Activated CD4-positive, alpha-beta T cell treated with anti-CD3 and anti-CD28 coated beads for 48 hours (primary cell): ENCODE measurements at places on chromosomes 4 and X.

GRCh38 chr4:126482311-126482710 is 1150.4 kb upstream of the INTU start:
- DNase-seq, result no peak

- no peak for DNase-seq
Measured at GRCh38 chr4:166045457-166045856, 172.4 kb downstream of the TLL1 start.

- no peak for DNase-seq
Measured at GRCh38 chr4:79287718-79288117, 38.1 kb downstream of the NAA11 start.

- no peak for DNase-seq
Measured at GRCh38 chr4:26583538-26583864, 383 bp upstream of the TBC1D19 start.

DNA sequence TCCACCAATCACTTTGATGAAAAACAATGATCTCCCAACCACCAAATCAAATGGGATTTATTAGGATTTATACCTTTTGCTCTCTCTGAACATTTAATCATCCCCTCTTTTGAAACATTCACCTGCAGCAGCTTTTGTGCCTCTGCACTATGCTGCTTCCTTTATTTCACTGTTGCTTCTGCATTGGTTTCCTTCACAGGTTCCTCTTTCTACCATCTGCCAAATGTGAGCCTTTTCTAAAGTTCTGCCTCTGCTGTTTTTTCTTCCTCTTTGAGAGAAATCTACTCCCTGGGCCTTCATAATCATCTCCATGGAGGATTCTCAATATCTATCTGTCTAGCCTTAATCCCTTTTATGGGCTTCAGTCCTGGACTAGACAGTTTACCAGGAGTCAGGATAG is 24.7 kb downstream of the CUL4B start:
- no peak for DNase-seq

DNA sequence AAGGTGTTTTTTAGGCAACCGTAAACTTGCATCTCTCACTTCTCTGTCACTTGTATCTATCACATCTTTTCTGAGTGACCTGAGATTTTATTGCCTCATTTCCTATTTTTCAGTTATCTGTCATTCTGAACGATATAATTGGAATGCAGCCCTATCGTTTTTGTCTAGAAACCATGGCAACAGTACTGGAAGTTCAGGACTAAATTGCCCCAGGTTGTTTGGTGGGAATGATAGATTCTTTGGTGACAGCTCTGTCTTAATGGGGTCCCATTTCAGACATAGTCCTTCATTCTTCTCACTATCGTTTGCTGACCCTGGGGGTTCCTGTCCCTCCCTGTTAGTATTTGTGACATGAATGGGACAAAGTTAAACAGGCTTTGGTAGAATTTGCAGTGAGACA is 267.7 kb upstream of the GALNT7 start:
- no peak for DNase-seq
